Colonic mucosa (tissue), 4 donors: ENCODE measurements at places on chromosomes 7 and 10. TPM values are rescaled to one million over a fixed set of nuclear protein-coding genes. Genes with fewer than 3 reads are reported as not detected.

- DNase-seq: peak; percentile 67
Observed at GRCh38 chr10:71964098-71964742, at the start of gene CHST3. Gene CHST3, plus strand, starts transcription at chr10:71964395. Its CDS starts 41,448 bp downstream, at chr10:72005843.

GRCh38 chr7:155124706-155125105 is 54.6 kb downstream of the HTR5A start:
- no peak for DNase-seq

GRCh38 chr7:43640679-43641078 is 57.8 kb downstream of the STK17A start:
- DNase-seq: no peak

DNA sequence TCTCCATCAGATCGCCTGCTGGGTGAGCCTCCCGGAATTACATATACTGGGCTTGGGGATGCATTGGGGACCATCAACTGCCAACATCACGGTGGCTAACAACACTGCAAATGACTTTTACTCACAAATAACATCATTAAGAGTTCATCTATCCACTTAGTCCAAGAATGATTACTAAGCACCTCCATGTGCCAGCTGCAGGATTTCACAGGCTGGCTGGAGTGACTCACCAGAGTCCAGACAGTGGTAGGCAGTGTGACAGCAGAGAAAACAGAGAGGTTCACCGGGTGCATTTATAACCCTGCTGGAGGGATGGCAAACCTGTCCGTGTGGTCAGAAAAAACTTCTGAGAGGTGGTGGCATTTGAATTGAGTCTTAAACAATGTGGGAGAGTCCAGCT is 3.2 kb upstream of the IGFBP3 start:
- no peak for DNase-seq

- DNase-seq: no peak
Observed at GRCh38 chr7:15016766-15017165, 114.2 kb upstream of the DGKB start.

- DNase-seq: no peak
Observed at GRCh38 chr7:142331941-142332340, 74.1 kb upstream of the PRSS58 start.

DNA sequence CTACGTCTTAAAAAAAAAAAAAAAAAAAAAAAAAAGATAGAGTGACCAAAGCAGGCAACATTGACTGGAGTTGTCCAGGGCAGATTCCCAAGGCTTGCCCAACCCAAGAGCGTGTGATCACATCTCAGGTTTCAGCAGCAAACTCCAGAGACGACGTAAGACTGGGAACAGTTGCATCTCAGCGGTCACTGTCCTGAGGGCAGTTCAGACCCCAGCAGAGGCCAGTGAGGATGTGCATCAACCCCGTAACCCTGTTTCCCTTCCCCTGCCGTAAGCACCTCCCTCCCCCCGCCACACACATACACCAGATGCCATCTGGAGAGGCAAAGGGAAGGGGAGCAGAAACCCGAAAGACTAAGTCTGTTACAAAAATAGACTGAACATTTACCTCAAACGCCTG is 19.3 kb upstream of the TOMM7 start:
- DNase-seq: no peak

Gene CDHR1
- 105 TPM for total RNA-seq
